SHP77 (cell line): ENCODE measurements at places on chromosomes 11 and 22.

GRCh38 chr11:116233561-116233960 lies 539.2 kb downstream of the BUD13 start:
- DNase-seq: no peak

DNA sequence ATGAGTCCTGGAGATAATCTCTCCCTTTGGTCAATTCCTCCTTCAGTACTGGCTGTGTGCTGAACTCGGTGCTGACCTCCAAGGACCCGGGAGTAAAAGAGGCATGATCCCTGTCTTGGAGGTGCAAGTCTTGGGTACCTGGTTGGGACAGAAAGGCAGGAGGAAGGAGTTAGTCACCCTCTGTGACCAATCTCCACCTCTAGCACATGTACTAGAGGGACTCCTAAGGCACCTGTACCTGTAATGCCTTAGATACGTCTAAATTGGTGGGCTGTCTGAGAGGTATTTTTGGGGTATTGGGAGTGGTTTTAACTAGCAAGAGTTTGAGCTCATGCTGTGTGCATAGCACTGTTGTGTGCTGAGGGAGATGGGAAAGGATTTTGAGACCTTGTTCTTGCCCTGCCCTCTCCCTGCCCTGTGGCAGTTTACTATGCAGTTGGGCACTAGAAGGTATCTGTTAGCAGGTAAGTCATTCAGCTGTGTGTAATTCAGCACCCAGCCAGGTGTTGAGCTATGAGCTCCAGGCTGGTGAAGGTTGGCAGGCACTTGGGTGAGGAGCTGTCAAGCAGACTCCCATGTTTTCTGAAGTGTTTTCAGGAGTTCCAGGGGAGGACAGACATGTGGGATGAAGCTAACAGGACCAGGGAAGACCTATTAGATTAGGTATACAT lies 2.5 kb downstream of the PANX1 start:
- no peak for DNase-seq

GRCh38 chr11:19558189-19558986 lies 154.2 kb upstream of the NAV2 start:
- DNase-seq: no peak

DNA sequence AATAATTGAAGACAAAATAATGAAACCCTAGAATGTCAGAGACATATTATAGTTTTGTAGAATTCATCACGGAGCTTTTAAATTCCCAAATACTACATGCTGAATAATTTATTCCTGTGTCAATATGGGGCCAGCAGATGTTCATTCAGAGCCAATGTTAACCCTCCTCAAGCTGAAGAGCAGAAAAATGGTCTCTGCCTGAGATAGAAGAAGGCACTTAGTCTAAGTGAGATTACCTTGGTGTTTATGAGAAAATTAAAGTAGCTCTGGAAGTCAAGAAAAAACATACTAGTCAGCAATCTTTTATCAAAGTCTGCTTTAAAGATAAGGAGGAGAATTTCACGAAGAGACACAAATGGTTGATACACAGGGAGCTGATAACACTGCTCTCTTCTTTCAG lies 328.2 kb downstream of the TTC28 start:
- DNase-seq: no peak

GRCh38 chr22:28911777-28912669 lies 28.7 kb downstream of the ZNRF3 start:
- DNase-seq: no peak

- no peak for DNase-seq
These were observed 32.5 kb upstream of the GRAMD4 start for GRCh38 chr22:46587492-46588278.

GRCh38 chr11:69367211-69367964 lies 73.4 kb downstream of the MYEOV start:
- DNase-seq: no peak

- DNase-seq: no peak
These were observed 9.4 kb downstream of the CCDC188 start for GRCh38 chr22:20141186-20142077.

GRCh38 chr11:128813729-128814128 lies 53.4 kb downstream of the KCNJ1 start:
- DNase-seq: no peak

- no peak for DNase-seq
These were observed 131.8 kb downstream of the FEZ1 start for GRCh38 chr11:125364121-125364826.

DNA sequence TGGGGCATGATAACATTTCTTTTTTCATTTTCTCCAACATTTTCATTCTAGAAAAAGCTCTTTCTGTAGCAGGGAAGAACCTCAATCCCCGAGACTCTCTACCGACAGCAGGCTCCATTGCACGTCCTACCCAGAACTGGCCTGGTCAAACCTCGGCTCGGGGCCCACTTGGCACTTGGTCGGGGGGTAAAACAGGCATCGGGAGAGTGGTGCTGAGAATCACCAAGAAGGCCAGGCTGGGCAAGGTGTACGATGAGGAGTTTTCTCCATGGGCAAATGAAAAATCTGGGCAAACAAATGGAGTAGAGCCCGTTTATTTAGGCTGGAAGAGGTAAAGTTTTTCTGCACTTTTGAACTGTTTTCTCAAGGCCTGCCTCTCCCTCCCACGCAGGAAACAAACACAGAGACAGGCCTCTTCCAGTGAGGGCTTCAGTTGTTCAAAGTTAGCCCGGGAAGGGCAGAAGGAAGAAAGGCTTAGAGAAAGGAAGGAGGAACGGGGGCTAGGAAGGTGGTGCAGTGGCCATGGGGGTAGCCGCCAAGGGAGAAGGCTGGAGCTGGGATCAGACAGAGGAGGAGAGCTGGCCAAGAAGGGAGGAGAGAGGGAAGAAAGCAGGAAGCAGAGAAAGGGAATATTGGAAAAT lies 87.6 kb downstream of the ETS1 start:
- no peak for DNase-seq

DNA sequence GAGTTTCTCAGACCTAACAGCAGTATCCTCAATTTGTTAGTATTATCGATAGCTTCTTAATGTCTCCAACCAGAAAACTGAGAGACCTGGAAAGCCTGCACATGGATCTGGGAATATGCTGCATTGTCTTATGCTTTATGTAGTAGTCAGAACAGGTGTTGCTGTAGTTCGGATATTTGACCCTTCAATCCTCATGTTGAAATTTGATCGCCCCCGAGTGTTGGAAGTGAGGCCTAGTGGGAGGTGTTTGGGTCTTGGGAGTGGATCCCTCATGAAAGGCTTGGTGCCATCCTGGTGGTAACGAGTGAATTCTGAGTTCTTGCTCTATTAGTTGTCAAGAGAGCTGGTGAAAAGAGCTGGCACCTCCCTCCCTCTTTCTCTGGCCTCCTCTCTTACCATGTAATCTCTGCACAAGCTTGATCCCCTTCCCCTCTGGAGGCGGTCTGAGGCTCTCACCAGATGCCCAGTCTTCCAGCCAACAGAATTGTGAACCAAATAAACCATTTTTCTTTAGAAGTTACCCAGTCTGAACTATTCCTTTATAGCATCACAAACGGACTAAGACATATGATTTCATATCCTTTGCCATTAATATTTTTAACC lies 227.1 kb downstream of the DDX10 start:
- no peak for DNase-seq

GRCh38 chr11:91979775-91980174 lies 244.8 kb upstream of the FAT3 start:
- no peak for DNase-seq

DNA sequence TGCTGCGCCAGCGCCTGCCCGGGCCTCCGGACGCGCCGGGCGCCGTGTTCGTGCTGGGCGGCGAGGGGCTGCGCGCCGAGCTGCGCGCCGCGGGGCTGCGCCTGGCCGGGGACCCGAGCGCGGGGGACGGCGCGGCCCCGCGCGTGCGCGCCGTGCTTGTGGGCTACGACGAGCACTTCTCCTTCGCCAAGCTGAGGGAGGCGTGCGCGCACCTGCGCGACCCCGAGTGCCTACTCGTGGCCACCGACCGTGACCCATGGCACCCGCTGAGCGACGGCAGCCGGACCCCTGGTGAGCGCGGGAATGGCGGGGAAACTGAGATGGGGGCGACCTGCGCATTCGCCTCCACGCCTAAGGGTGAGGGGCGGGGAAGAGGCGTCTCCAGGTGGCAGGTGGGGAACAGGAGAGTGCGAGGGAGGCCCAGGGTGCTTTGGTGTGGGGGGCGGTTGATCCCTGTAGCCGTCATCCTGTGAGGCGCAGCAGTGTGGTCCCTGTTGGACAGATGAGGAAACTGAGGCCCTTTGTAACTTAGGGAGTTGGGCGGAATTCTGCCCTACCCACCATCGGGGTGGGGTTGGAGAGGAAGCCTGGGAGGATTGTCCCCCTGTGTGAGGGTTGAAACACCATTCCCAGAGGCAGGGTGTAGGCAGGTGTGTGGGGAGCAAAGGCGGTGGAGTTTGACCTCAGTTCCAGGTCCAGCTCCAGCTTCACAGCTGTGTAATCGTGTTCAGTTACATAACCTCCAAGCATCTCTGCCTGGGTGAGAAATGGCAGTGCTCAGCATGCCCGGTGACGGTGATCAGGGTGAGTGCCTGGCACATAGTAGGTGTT lies 758 bp downstream of the PDXP start:
- no peak for DNase-seq
